Tongue (tissue), 3 donors: ENCODE measurements at places on chromosomes 6 and 20. TPM values are rescaled to one million over a fixed set of nuclear protein-coding genes. Genes with fewer than 3 reads are reported as not detected.

PI16 gene
- total RNA-seq = 25.3 TPM

BTNL2 gene
- total RNA-seq = not detected

MLN gene
- total RNA-seq = not detected

IL17F gene
- total RNA-seq = not detected

RAD21L1 gene
- not detected for total RNA-seq
